A549 (cell line): ENCODE measurements at places on chromosomes 16 and 17.

DNA sequence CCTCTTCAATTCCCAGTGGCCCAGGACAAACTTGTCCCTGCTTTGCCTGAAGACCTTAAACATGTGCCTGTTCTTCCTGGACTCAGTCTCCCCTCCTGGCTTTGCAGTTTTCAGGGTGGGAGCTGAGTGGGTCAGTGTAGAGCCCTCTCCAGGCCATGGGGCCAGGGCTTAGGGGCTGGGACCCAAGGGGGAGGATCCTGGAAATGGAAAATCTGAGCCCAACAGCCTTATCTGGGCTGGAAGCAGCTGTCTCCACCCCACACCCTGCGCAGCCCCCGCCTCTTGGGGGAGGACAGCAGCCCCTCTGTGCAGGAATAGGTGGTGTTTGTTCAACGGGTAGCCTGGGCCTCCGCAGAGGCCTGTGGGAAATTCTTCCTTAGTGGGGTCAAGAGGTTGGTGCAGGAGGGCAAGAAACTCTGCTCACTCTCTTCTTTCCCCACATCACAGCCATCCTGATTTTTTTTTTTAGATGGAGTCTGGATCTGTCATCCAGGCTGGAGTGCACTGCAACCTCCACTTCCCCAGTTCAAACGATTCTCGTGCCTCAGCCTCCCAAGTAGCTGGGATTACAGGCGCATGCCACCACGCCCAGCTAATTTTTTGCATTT, 6.8 kb upstream of the SMTNL2 start:
- DNase-seq: no peak

GRCh38 chr16:68309799-68310198, 947 bp downstream of the SLC7A6OS start:
- no peak for DNase-seq

- DNase-seq: no peak
These were observed 226.1 kb upstream of the TOX3 start for GRCh38 chr16:52773026-52773425.

- DNase-seq: no peak
These were observed 59.2 kb downstream of the SRL start for GRCh38 chr16:4182581-4183236.

DNA sequence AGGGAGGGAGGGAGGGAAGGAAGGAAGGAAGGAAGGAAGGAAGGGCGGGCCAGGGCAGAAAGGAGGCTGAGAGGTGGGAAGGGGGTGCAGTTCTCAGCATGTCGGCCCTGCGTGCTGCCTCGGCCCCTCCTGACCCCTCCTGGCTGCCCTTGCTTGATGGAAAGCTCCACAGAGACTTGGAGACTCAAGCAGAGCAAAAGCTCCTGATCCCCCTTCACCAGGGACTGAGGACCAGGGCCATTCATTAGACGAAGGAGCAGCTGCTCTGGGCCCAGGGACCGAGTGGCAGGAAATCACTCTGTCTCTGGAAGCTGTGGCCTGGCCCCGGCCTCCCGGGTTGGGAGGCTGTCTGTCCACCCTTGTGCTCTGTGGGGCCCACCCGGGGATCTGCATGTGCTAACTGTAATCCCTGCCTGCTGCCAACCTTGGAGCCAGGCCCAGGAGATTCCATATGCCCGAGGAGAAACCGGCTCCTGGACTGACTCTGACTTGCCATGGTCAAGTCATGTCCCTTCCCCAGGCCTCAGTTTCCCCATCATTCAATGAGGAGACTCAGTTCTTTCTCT, 27.4 kb upstream of the C1QL1 start:
- no peak for DNase-seq

- DNase-seq: no peak
These were observed 3.1 kb downstream of the ABAT start for GRCh38 chr16:8677481-8677880.

DNA sequence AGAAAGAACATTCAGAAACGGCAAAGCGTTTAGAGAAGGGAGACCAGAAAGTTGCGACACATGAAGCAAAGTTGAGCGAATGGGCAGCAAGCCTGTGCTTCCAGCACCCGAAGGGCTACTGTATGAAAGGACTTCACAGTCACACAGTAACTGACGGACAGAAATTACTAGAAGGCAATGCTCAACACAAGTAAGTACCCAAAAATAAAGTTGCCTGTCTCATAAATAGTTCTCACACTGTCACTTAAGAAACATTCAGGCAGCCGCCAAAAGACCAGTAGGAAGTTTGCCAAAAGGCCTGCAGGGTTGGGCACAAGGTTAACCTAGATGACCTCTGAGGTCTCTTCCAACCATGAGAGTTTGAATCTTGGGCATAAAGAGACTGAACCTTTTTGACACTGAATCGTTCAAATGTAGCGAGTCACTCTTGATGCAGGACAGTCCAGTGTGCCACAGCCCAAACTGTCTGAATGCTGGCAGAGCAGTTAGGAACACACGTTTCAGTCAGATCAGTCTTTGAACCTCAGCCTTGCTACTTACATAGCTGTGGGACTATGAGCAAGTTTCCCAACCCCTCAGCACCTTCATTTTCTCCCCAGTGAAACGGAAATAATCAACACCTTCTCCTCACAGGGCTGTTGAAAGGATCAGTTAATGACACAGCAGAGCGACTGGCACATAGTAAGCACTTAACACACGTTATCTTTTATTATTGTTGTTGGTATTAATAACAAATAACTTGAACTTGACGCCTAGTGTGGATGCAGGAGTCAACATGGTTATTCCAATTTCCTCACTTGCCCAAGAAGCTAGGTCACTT, 10.4 kb downstream of the NCBP3 start:
- no peak for DNase-seq

DNA sequence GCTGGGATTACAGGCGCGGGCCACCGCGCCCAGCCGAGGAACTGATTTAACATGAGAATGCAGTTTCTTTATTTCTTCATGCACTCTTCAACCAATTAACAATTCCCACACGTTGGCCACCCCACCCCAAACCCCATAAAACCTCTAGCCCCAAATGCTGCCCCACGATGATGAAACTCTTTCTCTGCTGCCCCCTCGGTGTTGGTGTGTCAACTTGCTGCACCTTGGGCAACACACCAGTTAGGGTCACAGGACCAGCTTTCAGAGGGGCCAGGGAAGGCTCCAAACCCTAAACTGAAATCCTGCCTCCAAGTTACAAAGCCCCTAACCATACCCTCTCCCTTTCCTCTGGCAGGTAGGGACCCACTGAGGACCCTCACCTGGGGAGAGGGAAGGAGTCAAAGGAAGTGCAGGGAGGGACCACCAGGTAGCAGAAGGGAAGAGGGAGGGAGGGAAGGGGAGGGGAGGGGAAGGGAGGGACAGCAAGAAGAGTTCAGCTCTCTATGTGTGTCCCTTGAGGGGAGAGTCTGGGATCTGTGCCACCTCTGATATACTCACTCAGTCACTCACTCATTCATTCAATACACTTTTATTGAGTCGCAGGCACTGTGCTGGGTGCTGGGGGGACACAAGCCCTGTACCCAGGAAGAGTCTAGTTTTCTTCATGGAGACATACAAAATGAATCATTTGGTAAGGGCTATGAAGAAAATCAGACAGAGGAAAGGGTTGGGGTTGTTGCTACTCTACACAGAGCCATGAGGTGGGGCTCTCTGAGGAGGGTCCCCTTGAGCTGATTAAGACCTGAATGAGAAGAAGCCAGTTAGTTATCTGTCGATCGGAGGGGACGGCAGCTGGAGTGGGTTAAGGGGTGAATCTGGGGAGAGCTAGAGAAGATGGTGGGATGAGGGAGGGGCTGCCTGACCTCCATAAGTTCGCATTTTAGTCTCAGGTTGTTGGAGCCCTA, 3.9 kb downstream of the PLXDC1 start:
- DNase-seq: no peak

DNA sequence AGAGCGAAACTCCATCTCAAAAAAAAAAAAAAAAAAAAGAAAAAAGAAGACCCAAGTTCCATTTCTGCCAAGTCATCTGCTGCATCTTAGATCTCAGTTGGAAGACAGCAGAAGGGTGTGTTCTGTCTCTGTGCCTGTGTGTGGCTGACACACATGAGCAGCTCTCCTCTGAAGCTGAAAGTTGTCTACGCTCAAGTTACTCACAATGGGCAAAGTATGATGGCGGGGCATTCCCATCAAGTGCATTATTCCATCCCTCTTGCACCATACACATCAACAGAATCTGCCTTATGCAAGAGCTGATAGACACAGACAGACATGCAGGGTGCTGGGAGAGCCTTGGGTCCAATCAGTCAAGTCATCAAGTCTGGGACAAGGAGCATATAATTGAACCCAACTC, 402.2 kb downstream of the XYLT1 start:
- DNase-seq: no peak

GRCh38 chr17:48011405-48012150, 26.0 kb downstream of the COPZ2 start:
- peak; percentile 66 for DNase-seq

DNA sequence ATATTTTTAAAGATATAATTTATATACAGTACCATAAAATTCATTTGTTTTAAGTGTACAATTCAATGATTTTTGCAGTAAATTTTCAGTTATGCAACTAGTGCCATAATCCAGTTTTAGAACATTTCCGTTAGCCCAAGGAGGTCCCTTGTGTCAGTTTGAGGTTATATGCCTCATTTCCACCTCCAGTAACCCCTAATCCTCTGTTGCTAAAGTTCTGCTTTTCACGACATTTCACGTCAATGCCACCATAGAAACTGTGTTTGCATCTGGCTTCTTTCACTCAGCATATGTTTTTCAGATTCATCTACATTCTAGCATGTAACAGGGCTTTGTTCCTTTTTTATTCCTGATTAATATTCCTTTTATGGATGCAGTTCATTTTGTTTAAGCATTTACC, 42.4 kb upstream of the NUDT7 start:
- DNase-seq: peak; percentile 14

GRCh38 chr16:70391881-70392481, 45.3 kb downstream of the DDX19A start:
- no peak for DNase-seq
